ENCODE measurements at places on chromosomes 2 and 18.

DNA sequence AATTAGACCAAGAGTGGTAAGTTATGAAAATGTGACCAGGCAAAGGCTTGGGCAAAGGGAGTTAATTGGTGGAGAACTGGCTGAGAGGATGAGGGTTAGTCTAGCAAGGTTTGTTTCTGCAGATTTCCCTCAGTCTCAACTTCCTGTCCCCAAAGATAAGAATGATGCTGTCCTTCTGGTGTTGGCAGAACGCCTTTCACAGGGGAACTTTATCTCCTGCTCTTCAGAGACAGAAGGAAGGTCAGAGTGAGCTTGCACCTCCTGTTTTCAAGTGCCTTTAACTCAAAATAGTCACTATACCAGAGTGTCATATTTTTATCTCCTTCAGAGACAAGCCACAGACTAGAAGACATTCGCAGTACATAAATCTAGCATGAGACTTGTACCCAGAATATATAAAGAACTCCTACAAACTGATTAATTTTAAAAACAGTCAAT lies 95.7 kb downstream of the TEX51 start:
- no peak for DNase-seq

- DNase-seq = no peak
These were observed 27.8 kb upstream of the KCNF1 start for GRCh38 chr2:10883801-10884478.

- no peak for DNase-seq
These were observed 14.5 kb upstream of the TTR start for GRCh38 chr18:31577195-31577594.

DNA sequence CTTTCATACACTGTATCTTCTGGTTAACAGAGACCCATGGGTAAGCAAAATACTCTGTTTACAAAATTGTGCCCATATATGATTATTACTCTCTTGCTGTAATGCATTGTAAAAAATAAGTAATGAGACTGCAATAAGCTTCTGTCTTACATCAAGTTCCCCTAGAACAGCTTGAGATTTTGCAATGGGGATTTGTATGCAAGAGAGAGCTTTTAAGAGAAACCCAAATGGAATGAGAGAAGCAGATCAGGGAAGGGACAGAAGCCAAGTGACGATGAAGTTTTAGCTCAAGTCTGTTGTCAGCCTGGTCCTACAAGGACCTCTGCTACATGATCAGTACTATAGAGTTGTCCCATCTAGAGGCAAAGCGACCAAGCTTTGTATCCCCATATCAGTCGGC lies 218.1 kb upstream of the VWC2L start:
- no peak for DNase-seq

- DNase-seq = no peak
These were observed 274.7 kb downstream of the TWIST2 start for GRCh38 chr2:239122421-239123110.

DNA sequence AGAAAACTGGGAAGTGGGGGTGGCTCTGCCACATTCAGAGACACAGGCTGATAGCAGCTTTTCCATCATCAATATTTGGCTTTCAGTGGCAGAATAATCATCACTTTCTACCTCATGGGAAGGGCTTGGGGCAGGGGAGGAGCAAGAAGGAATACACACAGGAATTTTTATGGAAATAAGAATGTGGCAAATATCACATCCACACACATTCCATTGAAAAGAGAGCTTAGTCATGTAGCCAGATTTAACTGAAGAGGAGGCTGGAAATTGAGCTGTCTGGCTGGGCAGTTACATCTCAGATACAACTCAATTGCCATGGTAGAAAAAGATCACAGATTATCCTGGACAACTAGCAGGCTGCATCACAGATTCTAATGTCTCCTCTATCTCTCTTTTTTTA lies 1474.0 kb upstream of the ACVR2A start:
- no peak for DNase-seq

DNA sequence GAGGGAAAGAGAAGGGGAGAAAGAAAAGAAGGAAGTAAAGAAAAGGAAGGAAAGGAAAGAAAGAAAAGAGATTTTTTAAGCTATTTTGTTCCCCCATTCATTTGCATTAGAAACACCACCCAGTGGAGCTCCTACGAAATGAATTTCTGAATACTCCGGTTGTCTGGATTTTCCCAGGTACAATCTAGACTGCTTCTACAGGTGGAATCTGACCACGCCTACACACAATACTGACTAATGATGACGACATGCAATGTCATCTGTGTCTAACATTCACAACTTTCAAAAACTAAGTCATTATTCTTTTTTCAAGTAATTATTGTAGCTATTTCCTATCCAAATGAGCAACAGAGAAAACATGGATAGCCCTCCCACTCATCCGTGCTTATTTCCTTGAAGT lies 121.7 kb downstream of the ZNF516 start:
- DNase-seq = no peak

GRCh38 chr2:43839776-43840564 lies 1.2 kb downstream of the ABCG8 start:
- no peak for DNase-seq

GRCh38 chr2:205175831-205176230 lies 506.5 kb upstream of the NRP2 start:
- DNase-seq = no peak

DNA sequence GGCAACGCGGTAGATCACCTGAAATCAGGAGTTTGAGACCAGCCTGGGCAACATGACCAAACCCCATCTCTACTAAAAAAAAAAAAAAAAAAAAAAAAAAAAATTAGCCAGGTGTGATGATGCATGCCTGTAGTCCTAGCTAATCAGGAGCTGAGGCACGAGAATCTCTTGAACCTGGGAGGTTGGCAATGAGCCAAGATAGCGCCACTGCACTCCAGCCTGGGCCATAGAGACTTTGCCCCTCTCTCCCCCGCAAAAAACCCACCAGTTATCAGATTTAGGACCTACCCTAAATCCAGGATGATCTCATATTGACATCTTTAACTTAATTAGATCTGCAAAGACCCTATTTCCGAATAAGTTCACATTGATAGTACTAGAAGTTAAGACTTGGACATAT lies 29.2 kb upstream of the LDAH start:
- DNase-seq = no peak

GRCh38 chr2:164906947-164907346 lies 48.4 kb downstream of the SLC38A11 start:
- no peak for DNase-seq

- no peak for DNase-seq
These were observed 197.5 kb downstream of the PDE1A start for GRCh38 chr2:182229297-182229696.

DNA sequence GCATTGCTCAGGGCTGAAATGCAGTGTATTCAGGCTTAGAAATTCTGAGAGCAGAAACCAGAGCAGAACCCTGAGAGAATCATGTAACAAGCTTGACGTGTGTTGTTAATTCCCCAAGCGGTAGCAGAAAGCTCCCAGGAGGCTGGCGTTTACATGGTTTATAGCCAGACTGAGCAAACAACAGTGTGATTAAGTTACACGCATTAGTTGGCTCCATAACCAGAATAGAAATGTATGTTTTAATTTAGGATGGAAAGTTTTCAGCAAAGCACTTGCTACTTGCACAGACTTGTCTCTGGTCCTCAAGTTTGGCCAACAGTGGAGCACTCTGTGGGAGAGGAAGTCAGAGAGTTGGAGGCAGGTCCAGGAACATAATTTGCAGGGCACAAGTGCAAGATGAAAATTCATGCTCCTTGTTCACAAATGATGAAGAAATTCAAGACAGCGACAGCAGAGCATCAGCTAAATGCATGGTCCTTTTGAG lies 69.3 kb downstream of the MAPK4 start:
- DNase-seq = no peak

- no peak for DNase-seq
These were observed 68.6 kb downstream of the NABP1 start for GRCh38 chr2:191746346-191747169.

DNA sequence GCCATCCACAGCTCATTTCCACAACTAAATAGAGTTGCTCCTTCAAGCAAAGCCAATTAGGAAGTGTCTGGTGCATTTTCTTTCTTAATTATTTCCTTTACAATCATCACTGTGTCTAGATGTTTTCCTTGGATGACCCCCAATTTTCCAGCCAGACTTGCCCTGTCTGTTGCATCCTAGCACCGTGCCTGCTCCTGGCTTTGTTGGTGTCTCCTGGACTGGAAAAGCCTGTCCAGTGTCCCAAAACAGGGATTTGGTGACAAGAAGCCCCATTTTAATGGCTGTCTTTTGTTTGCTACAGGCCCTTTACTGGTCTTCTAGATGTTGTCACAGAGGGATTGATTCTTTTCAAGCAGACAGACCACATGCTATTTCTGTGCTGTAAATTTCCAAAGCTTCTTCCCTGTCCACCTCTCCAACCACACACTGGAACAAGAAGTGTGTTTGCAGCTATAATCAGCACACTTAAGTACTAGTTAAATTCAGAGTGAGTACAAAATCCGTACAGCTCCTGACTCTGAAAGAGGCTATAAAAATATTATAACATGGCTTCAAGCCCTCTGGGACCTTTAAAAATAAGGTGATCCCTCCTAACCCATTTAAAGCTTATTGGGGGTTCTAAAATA lies 38.4 kb downstream of the RNF144A start:
- no peak for DNase-seq

- DNase-seq = no peak
These were observed 50.2 kb upstream of the MRPL33 start for GRCh38 chr2:27721335-27721734.

DNA sequence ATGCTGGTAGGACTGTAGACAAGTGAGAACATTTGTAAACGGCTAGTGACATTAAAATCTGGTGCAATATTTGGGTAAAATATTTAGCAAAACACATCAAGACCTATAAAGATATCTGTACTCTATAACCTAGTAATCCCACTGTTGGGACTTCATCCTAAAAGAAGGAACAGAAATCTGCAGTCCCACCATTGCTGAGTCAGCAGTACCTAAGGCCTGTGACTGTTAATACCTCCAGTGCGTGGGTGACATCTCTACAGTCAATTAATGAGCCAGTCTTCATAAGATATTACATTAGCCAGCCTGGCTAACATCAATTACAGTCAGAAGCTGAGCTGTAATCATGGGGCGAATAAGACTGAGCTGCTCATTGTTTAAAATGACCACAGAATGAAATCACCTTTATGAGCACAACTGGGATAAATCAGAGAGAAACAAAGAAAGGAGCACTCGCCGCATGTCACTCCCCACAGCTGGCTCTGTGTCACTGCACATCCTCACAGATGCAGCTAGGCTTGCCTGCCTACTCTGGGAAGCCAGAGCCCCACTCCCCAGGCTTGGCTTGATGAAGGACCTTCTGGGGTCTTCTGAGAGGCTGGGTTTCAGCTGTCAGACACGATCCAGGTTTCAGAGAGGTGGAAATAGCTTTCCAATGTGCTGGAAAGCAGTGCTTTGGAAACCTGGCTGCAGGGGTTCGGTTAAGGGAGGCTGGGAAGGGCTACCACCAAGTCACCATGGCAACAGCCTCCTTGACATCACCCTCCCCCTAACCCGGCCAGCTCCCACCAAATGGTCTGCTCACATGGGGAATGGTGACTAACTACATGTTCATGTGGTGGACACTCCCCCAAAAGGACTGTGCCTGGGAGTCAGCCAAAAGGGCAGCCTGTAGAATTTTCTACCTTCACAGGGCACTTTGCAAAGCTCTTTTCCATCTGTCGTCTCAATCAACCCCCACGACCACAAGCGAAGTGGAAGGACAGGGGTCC lies 145.0 kb downstream of the ZBTB7C start:
- no peak for DNase-seq

- DNase-seq = no peak
These were observed 373.6 kb upstream of the TRIB2 start for GRCh38 chr2:12343141-12343540.

DNA sequence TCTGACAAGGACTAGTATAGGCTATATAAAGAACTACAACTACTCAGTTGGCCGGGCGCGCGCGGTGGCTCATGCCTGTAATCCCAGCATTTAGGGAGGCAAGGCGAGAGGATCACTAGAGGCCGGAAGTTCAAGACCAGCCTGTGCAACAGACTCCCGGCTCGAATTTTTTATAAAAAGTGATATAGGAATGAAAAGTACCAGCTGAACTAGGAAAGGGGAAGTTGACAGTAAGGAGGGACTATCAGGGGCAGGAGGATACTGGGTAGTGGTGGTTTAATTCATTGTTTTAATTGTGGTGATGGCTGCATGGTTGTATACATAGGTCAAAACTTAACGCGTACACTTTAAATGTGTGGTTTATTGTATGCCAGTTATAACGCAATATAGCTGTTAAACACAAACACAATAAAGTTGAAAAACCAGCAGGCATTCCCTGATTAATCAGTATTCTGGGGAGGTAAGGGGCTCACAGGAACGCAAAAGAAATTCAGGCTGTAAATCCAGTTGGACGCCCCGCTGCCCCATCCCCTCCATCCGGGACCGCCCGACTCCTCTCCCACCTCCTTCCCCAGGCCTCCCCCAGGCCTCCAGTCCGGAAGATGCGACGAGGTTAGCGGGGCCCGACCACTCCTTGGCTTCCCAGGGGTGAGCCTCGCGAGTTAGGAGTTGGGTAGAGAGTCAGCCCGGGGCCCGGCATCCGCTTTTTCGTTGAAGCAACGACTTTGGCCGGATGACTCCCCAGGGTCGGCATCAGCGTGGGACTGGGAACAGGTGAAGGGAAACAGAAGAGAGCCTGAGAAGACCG lies 746 bp upstream of the POLR1B start:
- peak; percentile 11 for DNase-seq
